Cerebellar cortex (tissue), 1 donor: ENCODE measurements at places on chromosomes 7 and 10.

GRCh38 chr7:47610506-47611044 lies 28.7 kb upstream of the TNS3 start:
- DNase-seq: no peak

DNA sequence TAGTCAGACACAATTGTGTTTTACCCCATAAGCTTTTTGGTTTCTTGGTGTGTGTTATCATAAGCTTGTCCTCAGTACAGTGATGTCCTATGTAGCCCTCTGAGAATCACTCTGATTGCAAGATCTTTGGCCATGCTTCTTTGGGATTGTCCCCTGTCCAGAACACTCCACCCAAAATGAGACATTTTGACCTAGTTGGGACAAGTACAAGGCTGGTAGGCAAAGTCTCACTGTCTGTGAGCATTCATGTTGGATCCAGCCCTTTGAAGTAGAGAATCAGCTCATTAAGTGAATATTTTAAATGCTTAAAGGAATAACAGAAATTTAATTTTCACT lies 28.9 kb upstream of the PCGF5 start:
- DNase-seq: no peak

- DNase-seq: no peak
Measured at GRCh38 chr10:17943033-17943745, 8.5 kb upstream of the SLC39A12 start.

DNA sequence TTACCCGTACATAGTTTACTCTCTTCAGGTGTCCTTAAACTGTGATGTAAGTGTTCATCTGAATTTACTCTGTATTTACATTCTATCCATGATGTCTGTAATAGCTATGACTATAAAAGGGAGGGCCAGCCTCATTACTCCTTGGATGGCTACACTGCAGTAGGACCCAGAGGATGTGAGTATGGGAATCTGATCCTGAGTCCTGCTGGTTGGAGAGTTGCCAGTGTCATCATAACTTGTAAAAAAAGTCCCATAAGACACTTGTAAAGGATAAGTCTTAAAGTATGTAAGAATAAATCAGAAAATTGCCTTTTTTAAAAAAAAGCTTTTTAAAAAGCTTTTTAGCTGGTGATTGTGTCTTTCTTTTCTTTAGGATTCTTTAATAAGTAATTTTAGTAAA lies 95.4 kb downstream of the PPP1R9A start:
- no peak for DNase-seq

GRCh38 chr7:132666071-132666773 lies 90.0 kb upstream of the PLXNA4 start:
- no peak for DNase-seq

DNA sequence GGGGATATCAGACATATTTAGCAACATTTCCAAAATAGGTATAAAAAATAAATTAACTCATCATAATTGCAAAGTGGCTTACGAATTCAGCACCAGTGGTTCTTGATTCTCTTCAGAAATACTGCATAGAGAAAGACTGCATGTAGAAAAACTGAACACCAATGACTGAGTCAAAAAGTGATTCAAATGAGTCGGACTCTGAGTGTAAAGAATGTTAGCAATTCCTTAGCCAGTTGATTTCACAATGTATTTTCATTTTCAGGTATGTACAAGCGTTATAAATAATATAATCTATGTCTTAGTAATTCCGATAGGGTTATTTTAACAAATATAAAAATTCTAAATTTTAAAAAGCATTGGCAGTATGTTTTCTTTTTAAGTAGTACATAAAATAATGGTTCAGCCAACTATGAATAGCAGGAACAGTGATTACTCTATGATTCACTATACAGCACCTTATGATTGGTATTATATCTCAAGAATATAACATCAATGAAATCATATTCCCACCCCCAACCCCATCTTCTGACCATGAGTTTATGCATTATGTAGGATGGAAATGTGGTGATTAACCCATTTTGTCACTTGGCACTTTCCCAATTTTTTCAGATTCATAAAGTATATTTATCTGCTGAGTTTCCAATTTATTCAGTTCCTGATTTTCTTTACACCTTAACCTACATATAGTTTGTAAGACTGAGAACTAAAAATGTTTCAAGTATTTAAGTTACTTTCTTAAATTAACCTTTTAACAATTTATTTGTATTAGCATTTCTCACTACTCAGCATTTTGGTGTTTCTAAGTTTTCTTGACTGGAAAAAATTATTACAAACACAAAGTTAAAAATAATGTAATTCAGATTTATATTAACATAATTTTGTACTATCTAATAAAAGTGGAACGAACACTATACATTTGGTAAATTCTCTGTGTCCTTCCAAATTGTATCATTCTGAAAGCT lies 33.9 kb downstream of the DNAJC1 start:
- no peak for DNase-seq

DNA sequence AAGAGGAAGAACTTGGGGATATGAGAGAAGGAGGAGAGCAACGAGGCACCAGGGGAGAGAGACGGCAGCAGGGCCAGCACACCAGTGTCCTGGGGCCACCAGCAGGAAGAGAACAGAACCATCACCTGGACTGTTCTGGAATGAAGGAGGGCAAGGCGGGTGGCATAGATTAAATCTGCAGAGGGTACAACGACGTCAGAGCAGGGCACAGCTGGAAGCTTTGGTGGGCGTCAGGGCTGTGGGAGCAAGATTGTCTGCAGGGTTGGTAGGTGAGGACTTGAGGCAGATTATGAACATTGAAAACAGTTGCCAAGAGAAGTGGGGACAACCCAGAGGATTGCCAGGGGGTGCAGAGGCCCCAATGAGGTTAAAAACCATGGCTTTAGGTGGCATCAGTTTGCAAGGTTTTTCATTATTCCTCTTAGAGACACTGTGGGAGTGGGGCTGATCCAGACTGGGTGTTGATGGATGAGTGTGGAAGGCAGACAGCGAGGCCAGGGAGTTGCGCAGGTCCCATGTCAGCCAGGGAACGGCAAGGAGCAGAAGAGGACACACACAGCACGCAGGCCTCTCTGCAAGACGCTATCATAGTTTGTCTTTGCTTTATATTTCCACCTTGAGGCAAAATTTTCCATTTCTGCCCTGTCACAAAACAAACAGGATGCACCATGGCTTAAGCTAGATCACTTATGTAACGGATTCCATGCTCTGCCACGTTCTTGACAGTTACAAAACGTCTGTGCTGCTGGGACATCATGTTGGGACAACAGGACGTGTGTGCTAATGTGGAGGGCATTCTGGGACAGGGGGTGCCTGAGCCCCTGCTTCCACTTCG lies 52.5 kb upstream of the LEP start:
- peak; percentile 45 for DNase-seq

DNA sequence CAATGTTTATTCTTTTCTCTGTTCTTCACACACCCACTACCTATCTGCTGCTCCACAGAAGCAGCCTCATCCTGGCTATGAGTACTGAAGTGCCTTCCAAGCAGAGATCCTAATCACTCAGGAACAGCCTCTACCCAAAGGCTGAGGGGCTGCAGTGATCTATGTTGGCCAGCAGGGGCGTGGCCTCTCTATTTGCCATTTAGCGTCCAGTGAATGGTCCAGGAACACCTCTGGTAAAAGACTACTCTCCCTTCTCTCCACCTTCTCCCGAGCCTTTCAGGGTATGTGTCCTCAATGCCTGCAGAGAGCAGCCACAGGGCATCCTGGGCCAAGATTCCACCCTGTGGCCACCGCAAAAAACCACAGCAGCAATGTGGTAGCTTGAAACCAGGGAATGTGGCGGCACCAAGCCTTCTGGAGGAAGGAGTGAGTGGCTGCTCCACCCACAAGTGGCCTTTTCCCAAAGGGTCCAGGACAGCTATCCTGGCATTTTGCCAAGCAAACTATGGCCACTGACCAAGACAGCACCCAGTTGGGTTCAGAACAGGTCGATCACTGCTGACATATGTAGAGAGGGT lies 70.9 kb downstream of the SYPL1 start:
- DNase-seq: peak; percentile 60

- DNase-seq: no peak
Measured at GRCh38 chr7:1651891-1652290, 18.2 kb upstream of the ELFN1 start.

GRCh38 chr10:52539463-52539862 lies 225.4 kb downstream of the DKK1 start:
- DNase-seq: no peak

GRCh38 chr10:104862-105565 lies 30.2 kb upstream of the ZMYND11 start:
- no peak for DNase-seq

- DNase-seq: no peak
Measured at GRCh38 chr10:17066000-17066399, 63.6 kb downstream of the CUBN start.

DNA sequence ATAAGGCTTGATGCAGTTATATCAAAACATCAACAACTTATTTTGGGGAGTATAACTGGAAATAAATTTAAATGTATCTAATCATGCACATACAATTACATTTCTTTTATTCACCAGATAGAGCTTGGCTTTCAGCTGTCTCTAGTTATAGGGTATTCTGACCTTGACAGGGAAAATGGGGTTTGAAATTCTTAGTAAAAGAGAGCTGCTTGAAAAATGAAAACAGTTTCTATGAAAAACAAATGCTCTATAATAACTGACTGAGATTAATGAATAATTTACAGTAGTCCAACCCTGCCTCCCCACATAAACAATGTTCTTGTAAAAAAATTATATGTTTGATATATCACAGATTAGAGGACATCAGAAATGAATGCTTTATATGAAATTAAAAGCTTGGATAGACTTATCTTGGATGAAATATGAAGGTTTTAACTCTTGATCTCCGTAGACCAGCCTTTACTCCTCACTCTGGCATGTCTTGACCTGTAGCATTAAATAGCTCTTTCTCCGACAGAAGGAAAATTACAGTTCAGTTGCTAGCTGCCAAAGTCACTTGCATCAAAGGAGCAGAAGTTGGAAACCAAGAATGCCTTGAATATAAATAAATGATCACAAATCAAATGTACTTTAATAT lies 32.1 kb downstream of the VWC2 start:
- peak; percentile 58 for DNase-seq

GRCh38 chr10:93672022-93672678 lies 30.2 kb downstream of the FRA10AC1 start:
- DNase-seq: no peak

GRCh38 chr10:15462253-15462897 lies 91.3 kb upstream of the FAM171A1 start:
- no peak for DNase-seq

DNA sequence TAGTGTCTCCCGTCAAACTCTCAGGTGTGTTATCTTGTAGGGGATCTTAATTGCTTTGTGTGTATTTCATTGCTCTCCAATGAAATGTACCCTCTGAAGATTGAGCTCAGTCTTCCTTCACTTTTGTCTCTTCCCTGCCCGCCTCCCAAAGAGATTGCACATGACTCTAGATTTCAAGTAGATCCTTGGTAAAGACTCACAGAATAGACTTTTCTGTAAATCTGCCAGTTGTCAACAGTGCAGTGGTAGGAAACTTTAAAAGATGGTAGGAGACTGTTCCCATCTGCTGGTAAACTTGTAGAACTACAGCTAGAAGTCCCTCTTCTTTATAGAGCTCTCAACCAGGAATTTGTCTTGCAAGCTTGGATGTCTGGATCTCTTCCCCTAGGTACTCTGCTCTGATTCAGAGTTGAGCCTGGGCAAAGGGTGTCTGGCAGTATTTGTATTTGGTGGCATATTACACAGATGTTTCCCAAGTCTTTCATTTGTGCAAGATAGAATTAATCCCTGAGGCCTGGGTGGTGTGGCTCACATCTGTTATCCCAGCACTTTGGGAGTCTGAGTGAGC lies 9.6 kb downstream of the CCL26 start:
- peak; percentile 78 for DNase-seq

GRCh38 chr10:95457319-95457886 lies 103.8 kb downstream of the SORBS1 start:
- DNase-seq: no peak

DNA sequence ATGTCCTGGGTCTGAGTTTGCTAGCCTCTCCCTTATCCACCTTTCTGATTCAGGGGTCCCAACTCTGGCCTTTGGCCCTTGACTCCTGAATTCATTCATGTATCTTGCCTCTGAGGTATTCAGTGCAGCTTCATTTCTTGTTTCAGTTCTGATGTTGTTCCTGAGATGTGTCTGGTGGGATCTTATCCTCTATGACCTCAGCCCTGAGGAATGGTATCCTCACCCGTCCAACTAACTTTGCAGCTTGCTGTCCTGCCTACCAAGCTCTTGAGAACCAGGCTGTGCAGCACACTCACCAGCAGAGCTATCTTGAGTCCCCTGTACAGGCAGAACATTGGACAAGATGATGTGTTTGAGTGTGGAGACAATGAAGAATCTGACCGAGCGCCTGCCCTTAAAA lies 13.8 kb downstream of the SUFU start:
- DNase-seq: no peak

GRCh38 chr7:4758791-4759190 lies 16.6 kb upstream of the AP5Z1 start:
- no peak for DNase-seq

GRCh38 chr7:30531286-30531685 lies 26.7 kb upstream of the GGCT start:
- DNase-seq: no peak

DNA sequence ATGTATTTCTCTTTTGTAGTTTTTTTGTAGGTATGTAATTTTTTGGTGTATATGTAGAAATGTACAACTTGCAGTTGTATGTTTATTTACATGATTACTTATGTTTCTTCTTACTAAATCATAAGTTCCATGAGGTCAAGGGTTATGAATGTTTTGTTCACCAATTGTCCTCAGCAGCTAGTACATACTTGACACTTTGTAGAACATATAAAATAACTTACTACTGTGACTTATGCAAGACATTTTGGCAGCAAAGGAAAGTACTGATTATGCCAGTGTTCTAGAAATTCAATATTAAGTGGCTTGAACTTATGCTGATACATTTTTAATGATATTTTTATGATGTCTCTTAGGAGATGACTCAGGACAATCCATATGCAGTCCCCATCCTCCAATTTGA lies 209.6 kb downstream of the DKK1 start:
- no peak for DNase-seq

DNA sequence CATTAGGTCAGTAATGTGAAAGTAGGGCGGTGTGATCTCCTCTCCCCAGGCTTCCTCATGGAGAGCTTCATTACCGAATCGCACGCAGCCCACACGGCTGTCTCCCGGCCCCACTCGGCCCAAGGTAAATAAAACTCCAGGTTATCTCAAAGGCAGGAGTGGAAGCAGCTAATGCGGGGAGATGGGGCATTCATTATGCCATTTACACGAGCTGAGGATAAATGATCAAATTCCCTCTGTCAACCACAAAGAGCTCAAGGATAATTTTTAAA lies 93.5 kb downstream of the ADARB2 start:
- DNase-seq: no peak

DNA sequence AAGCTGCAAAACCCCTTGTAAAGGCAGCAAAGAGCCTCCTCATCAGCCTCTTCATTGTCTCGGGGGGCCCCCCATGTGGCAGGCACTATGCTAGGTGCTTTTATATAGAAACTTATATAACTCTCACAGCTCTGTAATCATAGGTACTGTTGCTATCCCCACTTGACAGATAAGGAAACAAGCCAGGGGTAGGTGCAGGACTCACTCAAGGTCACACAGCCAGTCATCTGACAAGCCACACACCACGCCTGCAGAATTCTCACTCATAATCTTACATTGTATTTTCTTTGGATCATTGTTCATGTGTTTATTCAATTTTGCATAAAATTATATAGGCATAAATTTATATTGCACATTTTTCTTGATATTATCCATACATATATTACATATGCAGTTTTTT lies 165.4 kb downstream of the PPP1R17 start:
- DNase-seq: no peak
